ENCODE measurements at places on chromosomes 16 and 17.
A peak's percentile ranks its signal among the peaks of the same experiment; 100 is the strongest.

DNA sequence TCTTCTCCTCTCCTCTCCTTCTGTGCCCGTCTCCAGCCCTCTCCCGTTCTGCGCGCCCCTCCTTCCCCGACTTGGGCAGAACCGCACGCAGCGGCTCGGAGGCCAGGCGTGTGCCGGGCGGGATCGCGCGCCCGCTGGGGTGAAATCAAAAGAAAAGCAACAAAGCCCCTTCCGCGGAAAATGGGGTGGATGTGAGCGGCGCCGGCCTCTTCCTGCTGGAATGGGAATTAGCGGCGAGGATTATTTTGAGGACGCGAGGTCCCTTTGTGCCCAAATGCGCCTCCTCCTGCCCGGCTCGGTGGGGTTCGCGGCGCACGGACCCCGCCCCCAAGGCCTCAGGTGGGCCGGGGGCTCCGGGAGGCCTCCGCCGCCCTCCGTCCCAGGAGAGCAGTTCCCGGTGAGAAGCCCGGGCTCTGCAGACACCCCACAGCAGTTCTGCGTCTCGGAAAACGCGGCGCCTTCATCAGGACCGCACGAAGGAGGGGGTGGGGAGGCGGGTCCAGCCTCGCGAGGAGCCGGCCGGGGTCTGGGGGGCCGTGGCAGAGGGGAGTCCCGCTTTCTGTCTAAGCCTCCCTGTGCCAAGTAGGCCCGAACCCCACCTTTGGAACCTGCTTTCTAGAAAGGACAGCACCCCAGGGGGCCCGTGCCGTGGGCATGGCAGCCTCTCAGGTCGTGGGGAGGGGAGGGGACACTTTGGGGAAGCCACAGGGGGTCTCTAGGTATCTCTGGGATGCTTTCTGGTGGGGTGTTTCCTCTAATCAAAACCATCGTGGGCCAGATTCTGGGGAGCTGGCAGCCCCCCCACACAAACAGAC, 91.0 kb upstream of the CBX4 start:
- DNase-seq, result no peak

GRCh38 chr16:27708651-27709050, 158.7 kb downstream of the KATNIP start:
- no peak for DNase-seq

DNA sequence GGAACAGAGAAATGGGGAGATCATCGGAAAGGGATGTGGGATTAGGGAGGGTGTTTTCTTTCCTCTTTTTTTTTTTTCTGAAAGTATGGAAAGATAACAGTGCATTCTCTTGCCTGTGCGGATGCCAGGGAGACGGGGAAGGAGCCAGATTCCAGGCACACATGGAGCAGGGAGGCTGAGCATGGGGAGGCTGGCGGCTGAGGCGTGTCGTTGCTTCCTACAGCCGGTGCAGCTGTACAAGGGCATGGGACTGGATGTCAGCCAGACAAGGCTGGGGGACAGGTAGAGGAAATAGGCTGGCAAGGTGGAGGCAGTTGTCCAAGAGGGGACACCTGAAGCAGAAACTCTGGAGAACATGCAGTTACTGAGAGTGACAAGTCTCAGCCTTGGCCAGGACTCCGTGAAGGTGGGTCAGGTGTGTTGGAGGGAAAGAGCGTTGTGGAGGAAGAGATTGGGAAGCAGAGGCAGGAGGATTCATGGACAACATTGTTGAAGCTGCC, 16.6 kb upstream of the ADORA2B start:
- DNase-seq, result no peak

DNA sequence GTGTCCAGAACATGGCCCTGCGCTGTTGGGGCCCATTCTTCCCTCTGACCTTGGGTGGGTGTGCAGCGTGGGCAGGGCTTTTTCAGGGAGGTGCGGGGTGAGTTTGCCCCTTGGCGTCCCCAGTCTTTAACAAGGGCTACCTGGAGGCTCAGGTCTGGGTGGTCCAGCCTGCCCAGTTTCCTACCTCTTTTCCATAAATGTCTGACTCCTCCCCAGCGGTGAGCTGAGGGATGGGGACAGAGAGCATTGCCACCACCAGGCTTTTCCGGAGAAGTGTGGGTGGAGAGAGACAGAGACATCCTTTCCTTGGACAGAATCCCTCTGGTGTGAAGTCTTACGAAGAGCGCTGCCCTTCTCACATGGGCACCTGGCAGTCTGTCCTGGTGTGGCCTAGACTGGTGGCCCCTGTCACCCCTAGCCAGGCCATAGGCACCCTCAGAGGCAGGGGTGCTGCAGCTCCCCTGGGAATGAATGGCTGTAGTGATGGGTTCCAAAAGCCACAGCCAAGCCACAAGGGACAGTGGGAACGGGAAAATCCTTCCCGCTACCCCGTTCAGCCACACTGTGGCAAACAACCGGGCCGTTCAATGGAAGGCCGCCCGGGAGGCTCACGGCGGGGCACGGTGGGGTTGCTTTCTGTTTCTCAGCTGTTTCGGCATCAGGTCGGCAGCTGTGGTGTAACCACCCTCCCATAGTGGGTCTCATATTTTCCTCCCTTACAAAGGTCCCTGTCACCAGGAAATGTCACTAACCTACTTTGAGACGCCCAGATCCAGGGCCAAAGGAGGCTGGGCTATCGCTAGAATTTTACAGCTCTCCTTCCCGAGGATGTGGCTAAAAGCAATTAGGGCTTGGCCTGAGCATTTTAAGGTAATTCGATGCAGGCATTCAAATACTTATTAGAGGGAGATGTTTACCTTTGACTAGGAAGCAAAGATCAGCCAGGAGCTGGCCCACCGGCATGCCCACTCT, 61.9 kb upstream of the GSE1 start:
- no peak for DNase-seq

- peak; percentile 61 for DNase-seq
These were observed 29.5 kb downstream of the SBK1 start for GRCh38 chr16:28321700-28322411.

DNA sequence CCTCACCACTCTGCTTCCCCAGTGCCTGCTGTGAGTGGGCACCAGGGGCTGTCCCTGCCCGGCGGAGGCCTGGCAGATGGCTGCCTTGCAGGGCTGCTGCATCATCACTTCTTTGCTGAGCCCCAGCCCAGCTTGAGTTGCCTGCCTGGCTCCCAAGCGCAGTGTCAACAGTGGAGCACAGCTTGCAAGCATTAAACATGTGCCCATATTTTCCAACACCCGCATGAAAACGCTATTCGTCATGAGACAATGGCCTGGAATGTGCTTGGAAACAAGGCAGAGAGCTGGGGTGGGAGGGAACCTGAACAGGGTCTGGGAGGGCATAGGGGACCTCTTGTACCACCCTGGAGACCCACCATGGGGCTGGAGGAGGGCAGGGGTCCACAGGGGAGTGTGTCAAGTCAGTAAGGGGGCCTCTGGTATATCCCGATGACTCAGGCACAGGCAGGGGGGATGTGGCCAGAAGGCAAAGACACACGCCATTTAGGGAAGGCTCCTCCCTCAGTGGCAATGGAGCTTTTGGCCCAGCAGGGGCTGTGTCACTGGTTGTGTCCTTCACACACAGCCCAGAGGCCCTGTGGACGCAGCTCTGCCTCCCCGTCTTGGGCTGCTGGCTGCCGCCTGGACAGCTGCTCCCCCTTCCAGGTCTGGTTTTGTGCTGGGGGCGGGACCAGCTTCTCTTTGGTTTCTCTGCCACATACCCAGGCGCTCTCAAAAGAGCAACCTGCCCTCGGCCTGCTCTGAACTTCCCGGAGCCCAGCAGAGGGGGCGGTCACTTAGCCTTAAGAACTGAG, 17.4 kb upstream of the MTSS2 start:
- DNase-seq, result no peak

DNA sequence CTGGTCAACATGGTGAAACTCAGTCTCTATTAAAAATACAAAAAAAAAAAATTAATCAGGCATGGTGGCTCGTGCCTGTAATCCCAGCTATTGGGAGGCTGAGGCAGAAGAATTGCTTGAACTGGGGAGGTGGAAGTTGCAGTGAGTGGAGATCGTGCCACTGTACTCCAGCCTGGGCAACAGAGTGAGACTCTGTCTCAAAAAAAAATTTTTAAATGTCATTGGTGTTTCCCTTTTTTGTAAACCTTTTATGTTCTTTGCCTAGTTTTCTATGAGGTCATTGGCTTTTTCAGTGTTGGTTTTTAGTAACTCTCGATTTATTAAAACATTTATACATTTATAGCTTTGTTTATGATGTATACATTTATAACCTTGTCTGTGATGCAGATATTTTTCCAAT, 18.2 kb downstream of the NLRC5 start:
- DNase-seq, result no peak

GRCh38 chr16:65725156-65725845, 603.4 kb upstream of the CDH11 start:
- no peak for DNase-seq

GRCh38 chr17:9116311-9116835, 95.1 kb downstream of the NTN1 start:
- DNase-seq, result no peak

- DNase-seq, result peak; percentile 69
These were observed 3.3 kb upstream of the TRARG1 start for GRCh38 chr17:1275962-1276736.

DNA sequence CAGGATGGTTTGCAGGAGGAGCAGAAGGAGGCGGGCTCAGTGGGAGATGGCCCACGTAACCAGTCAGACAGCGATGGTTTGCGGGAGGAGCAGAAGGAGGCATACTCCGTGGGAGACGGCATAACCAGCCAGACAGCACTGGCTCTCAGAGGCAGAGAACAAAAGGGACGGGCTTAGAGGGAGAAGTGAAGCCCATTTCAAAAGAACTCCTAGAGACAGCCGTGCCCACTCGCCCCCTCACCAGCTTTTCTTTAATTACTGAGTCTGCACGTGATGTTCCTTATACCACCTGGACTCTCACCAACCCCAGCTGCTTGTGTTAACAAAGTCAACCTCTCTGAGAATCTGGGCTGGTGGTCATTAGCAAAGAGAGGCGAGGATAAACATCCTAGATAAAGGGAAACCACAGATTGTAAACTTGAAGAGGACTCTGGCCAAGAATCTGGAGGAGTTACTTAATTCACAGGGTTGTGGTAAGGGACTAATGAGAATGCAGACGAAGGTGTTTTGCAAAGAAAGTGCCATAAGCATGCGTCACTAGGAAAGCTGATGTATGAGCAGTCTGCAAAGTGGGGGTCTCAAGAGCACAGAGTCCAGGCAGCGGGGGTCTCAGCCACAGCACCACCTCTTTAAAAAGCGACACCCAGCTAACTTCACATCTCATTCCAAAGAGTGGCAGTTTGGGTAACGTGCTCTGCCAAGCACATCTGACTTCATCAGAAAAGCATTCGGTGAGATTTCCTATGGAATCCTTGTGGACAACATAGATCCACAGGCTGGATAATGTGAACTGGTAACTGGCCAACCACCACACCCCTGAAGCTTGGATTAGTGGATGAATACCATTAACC, 51.7 kb downstream of the NXN start:
- no peak for DNase-seq

DNA sequence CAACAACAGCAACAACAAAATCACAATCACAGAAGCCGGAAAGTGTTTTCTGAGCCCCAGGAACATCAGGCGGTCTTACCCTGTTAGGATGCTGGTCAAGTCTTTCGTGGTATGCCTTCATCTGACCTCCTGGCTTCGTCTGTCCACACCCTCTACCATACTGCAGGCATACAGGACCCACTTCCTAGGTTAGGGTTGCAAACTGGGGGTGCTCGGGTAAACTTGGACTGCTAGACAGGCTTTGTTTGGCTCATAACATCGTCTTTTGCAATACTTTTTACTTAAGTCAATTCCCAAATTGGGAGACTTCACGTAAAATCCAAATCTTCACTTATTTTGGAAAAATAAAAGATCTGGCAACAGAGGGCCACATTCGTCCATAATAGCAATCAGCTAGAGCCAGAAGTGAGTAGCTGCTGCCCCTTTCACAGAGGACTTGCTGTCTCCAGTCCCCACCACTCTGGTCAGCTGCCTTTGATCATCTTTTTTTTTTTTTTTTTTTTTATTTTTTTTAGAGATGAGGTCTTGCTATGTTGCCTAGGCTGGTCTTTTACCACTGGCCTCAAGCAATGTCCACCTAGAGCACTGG, 30.0 kb downstream of the CHD9 start:
- no peak for DNase-seq

DNA sequence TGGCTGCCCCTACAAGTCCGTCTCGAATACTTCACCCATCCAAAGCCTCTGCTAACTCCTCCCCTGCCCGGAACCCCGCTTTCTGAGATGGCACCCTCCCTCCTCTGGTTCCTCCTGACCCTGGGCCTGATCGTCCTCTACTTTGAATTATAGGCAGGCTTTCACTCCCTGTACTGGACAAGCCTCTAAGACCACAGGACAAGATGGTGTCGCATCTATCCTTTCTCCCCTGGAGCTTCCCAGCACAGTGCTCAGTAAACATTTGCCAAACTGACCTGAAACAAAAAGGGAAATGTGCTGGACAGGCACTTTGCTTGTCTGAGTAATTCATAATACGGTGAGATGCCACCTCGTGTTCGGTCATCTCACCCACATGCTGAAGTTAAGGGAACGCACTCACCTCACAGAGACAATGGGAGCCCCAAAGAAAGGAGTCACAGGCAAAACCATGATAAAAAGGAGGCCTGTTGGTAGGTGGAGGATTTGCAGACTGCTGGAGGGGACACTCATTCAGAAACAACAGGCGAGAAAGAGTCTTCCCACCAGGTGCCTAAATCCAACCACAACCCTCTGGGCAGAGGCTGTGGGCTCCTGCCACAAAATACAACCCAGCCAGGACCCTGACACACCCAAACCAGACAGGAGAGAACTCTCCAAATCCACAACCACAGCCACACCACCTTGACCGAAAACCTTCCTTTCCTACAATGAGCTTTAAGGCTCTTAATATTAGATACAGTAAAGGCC, 28.2 kb downstream of the SNN start:
- DNase-seq, result no peak

GRCh38 chr17:15965528-15965927, 20.6 kb downstream of the ADORA2B start:
- DNase-seq, result no peak

GRCh38 chr16:14303639-14304394, 232.7 kb downstream of the MRTFB start:
- peak; percentile 46 for DNase-seq

- peak; percentile 64 for DNase-seq
These were observed 662 bp downstream of the COTL1 start for GRCh38 chr16:84617041-84617790.

DNA sequence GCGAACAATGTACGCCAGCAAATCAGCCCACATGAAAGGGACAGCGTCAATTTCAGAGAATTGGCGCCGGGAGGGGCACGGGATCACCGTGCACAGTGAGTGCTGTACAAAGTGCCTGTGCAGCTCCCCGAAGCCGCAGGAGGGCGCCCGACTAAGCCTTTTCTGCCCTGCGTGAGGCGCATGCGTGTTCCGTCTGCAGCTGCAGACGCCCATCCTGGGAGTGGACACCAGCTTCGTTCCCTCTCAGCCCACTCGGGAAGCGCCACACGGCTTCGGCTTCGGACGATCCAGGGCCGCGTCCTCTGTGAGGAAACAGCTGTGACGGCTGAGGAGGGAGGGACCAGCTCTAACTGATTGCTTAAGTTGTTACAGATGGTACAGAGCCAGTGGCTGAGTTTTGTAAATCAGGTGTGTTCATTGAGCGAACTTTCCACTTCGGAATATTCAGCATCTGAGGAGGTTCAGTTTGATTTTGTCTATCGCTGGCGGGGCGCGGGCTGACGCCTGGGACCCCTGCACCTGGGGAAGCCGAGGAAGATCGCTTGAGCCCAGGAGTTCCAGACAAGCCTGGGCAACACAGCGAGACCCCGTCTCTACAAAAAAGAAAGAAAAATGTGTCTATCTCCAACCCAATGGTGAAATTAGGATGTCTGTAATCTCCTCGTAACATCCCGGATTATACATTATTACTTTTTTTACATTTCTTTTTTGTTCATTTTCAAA, 15.4 kb upstream of the ZNF287 start:
- DNase-seq, result peak; percentile 8

GRCh38 chr17:78817123-78817522, 23.5 kb downstream of the USP36 start:
- no peak for DNase-seq
